Stimulated activated naive B cell treated with anti-CD40 and anti-IgM and Interleukin-4, amounts not matched to agents 10 μg/mL and 1 μg/mL and 100 μg/mL, for 72 hours (primary cell): ENCODE measurements at places on chromosomes 2 and 18.

DNA sequence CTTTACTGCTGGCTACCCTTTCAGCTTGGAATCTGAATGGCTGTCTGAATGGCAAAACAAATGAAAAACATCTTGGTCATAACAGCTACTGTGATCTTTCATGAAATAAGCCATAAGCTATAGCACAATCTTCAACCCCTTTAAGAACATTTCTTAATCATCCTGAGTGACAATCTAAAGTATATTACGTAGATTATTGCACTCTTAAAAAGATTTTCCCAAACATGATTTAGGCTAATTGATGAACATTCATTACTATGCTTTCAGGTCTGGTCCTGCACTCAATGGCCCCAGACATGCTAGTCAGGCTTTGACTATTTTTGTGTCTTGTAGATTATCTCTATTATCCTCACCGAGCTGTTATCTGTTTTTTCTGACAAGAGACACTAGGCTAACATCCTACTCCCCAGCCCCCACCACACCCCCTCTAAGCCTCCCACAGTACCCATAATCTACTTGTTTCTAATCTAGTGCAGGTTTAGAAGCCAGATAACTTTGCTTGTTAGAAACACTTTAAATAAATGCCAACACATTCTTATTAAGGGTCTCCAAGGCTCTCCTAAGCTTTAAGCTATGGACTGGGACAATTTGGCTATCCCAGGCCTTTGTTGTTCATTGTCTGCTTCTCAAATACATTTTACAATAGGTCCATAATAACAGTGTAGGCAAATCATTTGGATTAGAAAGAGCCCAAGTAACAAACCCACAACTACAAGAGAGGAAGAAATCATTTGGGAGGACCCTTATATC lies 4.2 kb downstream of the SMAD2 start:
- no peak for DNase-seq

DNA sequence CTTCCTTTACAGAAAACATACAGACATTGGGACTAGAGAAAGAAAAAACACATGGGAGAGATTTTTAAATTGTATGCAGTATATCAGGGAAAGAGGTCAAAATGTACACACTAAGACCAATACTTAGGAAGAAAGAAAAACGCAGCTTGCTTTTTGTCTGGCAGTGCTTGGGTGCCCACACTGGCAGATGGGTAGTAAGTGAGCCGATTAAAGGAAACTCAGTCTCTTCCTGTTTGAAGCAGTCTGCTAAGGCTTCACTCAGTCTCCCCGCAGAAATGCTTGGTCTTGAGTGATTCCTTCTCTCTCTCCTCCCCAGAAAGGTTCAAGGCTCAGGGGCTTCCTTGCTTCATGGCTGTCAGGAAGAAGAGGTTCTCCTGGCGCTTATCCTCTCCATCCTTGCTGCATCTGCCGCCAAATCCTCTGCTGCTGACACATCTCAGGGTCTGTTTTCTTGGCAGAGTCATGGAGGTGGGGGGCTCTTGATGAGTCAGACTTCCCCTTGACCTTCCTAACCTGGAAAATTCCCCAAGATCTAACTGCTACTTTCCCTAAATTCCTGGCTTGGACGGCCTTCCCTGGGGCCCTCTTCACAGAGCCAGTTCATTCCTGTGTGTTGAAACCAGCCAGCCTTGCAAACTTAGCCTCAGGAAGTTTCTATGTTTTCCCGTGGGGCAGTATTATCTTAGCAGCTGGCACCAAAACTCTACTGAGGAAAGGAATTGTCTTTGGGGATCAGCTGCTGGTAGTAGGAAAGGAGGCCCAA lies 10.5 kb upstream of the TMSB10 start:
- DNase-seq: no peak

- DNase-seq: no peak
Observed at GRCh38 chr2:141611176-141611571, 519.6 kb downstream of the LRP1B start.

GRCh38 chr2:100733391-100734187 lies 86.3 kb upstream of the NPAS2 start:
- no peak for DNase-seq

DNA sequence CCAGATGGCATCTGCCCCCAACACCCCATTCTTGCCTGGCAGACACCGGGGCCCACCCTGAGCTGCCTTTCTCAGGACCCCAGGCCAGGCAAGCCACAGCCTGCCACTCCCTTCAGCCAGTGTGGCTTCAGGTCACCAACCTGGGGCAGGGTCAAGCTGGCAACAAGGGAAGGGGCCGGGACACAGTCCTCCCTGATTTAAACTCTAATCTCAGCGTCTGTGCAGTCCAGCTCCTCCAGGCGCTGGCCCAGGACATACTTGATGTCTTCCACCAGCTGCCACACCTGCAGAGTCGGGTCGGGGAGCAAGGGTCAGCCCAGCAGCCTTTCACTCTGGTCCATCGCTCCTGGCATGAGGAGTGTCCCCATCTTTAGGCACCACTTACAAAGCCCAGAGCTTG lies 29.0 kb upstream of the ALPP start:
- no peak for DNase-seq

- no peak for DNase-seq
Observed at GRCh38 chr2:46445556-46445955, 33.8 kb upstream of the TMEM247 start.

- DNase-seq: no peak
Observed at GRCh38 chr2:179809606-179810005, 51.8 kb downstream of the ZNF385B start.

GRCh38 chr2:158043181-158043948 lies 58.3 kb upstream of the UPP2 start:
- no peak for DNase-seq

GRCh38 chr18:49920731-49921130 lies 107.4 kb upstream of the ACAA2 start:
- no peak for DNase-seq

GRCh38 chr2:219985017-219985416 lies 357.6 kb downstream of the SLC4A3 start:
- DNase-seq: no peak

DNA sequence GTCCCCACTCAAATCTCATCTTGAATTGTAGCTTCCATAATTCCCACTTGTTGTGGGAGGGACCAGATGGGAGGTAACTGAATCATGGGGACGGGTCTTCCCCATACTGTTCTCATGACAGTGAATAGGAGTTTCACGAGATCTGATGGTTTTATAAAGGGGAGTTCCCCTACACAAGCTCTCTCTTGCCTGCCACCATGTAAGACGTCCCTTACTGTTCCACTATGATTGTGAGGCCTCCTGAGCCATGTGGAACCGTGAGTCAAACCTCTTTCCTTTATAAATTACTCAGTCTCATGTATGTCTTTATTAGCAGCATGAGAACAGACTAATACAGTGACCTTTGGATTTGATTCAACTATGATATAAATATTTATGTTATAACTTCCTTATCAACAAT lies 78.0 kb downstream of the CYRIA start:
- DNase-seq: no peak

DNA sequence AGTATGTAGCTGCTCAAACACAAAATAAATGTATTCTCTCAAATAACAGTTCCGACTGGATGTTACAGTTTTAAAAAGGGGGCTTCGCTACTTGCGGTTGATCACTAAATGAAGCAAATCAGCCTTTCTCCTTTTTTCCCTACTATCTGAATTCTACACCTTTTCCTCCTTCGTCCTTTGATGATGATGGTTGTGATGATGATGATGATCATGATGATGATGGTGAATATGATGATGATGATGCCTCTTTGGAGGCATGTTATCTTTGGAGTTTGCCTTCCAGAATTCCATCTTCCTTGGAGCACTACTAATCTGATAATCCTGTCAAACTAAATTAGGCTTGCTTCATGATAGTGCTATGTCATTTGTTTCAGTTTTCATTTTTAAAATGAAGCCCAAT lies 1073.3 kb downstream of the SOCS6 start:
- no peak for DNase-seq

DNA sequence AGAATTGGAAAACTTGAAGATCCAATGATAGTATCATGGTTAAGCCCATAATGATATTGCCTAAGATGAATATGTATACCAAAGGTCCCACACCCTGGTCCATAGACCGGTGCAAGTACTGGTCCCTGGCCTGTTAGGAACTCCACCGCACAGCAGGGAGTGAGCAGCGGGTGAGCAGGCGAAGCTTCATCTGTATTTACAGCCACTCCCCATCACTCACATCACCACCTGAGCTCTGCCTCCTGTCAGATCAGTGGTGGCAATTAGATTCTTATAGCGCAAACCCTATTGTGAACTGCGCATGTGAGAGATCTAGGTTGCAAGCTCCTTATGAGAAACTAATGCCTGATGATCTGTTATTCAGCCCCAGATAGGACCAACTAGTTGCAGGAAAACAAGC lies 402.4 kb downstream of the EPHA4 start:
- DNase-seq: no peak

DNA sequence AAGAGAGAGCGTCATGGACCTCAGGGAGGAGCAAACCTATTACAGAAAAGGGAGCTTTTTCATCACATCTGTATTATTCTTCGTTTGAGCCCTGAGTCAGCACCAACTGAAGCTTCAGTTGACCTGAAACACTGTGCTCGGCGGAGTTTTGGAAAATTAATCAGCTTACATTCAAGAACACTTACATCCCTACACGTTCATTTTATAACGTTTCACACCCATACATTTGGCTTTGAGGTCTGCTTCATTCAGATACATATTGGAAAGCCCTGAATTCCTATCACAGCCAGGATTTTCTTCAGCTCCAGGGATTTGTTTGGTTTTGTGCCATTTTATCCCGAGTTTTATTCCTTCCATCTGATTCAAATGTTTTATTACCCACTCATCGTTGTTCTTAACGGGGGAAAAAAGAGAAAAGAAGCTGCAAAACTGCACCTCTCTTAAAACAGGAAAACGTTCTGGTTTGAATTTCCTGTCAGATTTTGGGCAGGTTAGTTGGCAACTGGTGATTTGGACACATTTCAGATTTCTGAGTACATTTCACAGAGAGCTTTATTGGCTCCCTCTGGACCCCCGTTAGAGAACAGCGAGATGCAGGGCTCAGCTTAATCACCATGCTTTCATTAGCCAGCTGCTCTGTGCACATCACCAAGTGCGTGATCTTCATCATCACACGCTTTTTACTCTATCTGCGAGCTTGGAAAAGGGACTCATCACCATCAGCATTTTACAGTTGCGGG lies 88.8 kb downstream of the CDC42EP3 start:
- no peak for DNase-seq

GRCh38 chr2:28556303-28556702 lies 60.4 kb downstream of the PLB1 start:
- no peak for DNase-seq

DNA sequence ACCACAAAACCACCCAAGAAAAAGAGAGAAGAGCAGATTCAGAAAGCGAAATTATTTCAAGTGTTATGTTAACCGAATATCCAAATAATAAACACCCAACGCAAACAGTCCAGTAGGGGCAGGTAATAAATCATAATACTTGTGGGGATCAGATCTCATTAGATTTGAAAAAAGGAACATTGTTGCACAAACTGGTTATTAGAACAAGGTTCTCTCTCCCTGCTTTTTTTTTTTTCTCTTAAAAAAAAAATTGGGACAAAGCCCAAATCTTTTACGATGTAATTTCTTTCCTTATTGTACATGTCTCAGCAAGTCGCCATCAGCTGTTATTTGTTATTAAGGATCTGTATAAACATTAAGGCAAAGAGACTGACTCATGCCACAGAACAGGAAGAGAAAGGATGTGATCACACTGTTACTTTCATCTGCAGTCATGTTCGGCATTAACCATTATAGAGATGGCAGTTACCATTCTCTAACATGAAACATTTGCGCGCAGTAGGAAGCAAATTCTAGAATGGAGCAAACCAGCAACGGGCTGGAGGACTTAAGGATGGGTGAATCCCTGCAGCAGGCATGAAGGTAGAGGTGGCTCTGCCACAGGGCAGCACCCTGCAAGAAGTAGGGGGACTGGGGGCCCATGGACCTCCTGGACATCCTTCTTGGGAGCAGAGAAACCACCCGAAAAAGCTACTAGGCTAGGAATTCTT lies 42.0 kb downstream of the EPHA4 start:
- DNase-seq: no peak

DNA sequence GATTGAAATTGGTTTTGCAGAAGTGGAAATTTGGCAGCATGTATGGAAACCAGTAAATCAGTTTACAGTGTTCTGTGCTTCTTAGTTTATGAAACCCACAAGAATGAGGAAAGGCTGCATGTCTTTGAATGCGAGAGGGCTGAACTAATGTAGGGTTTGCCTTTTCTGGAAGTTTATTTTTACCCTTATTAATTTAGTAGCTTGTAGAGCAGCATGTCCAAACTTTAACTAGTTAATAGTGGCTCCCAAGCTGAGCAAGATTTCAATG lies 50.4 kb downstream of the LDLRAD4 start:
- DNase-seq: no peak

DNA sequence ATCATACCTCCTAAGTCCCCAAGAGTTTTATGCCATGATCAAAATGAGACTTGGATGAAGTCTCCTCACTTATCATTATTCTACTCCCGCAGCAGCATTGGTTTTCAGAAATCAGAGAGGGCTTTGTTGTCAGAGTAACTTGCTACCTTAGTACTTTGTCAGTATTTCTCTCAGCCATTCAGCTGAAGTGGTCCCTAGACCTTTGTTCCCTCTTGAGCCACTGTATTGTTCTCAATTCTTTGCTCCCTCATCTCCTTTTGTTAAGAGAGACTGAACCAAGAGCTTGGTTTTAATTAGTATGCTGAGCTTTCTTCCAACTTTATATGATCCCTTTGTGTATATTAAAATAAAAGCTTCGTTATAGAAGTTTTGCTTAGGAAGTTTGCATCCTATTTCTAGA lies 133.4 kb downstream of the DOCK10 start:
- DNase-seq: no peak

GRCh38 chr2:215882689-215883088 lies 130.7 kb downstream of the MREG start:
- DNase-seq: no peak

DNA sequence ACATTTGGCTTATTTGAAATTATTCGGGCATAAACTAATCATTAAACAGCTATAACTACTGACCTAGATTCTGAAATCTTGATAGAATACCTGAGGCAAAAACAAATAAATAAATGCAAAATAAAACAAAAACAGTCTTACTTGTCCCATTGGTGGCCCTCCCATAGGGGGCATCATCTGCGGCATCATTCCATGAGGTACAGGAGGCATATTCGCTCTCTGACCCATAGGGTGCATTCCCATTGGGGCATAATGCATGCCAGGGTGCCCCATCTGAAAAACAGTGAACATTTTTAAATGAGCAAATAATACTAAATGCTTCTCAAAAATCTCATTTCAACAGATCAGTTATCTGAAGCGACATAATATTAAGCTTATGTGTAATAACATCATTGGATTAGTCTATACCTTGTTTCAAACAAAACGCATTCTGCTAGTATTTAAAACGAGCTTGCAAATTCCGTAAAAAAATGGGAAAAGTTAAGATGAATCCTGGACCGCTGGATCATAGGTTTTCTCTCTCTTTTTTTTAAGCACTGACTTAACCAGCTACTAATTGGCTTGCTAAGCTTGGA lies 1.3 kb downstream of the PRPF40A start:
- no peak for DNase-seq

DNA sequence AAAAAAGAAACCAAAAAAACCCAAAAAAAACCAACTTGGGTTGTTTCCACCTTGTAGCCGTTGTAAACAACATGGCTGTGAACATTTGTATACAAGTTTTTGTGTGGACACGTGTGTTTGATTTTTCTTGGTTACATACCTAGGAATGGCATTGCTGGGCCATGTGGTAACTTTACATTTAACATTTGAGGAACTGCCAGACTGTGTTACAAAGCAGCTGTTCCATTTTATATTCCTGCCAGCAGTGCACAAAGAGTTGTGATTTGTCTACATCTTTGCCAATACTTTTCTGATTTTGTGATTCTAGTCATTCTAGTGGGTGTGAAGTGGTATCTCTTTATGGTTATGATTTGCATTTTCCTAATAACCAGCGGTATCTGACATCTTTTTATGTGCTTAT lies 22.5 kb downstream of the LPIN1 start:
- no peak for DNase-seq

GRCh38 chr2:215105607-215106354 lies 32.6 kb downstream of the ABCA12 start:
- DNase-seq: no peak
